ENCODE measurements at places on chromosomes 1 and 21.

- DNase-seq, result peak; percentile 29
Observed at GRCh38 chr1:1788136-1788535, 9.9 kb upstream of the NADK start.

DNA sequence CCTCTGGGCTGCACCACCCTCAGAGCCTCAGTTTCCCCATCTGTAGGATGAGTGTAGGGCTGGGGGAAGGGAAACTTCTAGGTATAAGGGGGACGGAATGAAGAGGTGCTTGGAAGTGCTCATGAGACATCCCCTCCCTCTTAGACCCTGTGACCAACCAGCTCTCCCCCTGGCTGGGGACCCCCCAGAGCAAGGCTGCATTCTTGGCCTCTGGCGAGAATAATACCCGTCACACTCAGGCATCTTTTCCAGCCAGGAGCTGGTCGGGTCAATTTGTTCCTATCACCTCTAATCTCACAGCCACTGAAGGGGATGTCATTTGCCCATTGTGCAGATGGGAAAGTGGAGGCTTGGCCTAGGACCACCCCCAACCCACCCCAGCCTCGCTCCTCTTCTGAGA lies 443.0 kb downstream of the PTPRU start:
- DNase-seq, result no peak

DNA sequence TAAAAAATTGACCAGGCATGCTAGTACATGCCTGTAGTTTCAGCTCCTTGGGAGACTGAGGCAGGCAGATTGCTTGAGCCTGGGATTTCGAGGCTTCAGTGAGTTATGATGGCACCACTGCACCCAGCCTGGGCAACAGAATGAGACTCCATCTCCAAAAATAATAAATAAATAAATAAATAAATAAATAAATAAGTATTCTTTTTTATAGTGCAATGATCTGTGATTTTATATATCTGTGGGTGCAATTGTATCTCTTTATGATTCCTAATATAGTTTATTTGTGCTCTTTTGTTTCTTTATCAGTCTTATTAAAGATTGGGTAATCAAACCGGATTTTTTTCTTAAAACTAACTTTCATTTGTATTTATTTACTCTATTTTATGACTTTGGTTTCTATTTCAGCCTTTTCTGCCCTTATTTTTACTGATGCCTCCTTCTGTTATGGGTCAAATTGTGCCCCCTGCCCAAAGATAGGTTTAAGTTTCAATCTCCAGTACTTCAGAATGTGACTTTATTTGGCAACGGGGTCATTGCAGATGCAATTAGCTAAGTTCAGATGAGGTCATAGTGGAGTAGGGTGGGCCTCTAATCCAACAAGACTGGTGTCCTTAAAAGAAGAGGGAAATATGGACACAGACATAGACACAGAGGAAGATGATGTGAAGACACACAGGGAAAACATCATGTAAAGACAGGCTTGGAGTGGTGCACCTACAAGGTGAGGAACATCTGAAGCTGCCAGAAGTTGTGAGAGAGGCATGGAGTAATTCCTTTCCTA lies 74.9 kb upstream of the CDC42BPA start:
- no peak for DNase-seq

GRCh38 chr1:184222652-184223052 lies 164.2 kb upstream of the C1orf21 start:
- peak; percentile 71 for DNase-seq

DNA sequence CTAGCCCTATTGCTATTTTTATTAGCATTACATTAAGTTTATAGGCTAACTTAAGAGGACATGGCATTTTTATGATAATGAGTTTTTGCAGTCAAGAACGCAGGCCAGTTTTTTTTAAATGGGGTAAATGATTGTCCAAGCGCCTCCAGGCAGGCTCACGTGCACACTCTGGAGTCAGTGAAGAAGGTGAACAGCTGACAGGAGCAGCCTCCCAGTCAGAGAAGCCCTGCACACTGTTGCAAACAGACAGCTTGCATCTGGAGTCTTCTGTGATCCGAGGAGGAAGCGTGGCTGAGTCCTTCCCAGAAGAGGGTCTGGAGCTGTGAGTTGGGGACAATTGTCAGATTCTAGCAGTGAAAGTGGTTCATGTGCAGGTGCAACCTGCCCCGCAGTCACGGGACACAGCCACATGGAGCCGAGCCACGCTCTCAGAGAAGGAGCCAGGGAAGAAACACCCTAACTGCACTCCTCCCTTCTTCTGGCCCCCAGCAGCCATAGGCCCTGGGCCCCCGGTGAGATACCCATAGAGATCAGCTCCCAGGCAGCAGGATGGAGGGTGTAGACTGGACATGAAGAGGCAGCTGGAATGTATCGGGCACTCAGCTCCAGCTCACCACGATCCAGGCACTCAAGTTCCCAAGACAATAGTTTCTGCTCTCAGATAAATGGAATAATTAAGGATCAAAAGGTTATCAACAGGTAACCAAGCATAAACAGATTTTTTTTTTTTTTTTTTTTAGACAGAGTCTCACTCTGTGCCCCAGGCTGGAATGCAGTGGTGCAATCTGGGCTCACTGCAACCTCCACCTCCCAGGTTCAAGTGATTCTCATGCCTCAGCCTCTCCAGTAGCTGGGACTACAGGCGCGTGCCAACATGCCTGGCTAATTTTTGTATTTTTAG lies 26.4 kb downstream of the CAPN2 start:
- no peak for DNase-seq

GRCh38 chr1:165481820-165482532 lies 37.0 kb upstream of the RXRG start:
- peak; percentile 90 for DNase-seq

DNA sequence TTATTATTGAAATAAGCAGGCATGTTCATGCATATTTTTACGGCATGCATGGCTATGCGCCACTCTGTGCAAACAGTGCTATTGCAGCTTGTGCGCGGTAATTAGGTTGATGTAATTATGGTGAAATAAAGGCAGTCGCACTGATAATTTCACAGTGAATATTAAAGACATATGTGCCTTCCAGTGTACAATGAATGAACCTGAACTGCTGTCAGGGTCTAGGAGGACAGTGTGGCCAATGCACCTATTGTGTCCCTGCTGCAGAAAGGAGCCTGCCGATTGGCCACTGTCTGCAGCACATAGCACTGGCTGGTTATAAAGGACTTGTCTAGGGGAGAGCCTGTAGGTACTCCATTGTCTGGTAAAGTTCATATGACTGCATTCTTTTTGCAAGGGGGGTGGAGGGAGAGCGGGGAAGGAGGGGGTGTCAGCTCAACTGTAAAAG lies 340.4 kb downstream of the USP25 start:
- no peak for DNase-seq

- DNase-seq, result peak; percentile 69
Observed at GRCh38 chr1:21926814-21927532, 10.1 kb downstream of the HSPG2 start.

- DNase-seq, result no peak
Observed at GRCh38 chr1:229760478-229760996, 134.5 kb downstream of the URB2 start.

DNA sequence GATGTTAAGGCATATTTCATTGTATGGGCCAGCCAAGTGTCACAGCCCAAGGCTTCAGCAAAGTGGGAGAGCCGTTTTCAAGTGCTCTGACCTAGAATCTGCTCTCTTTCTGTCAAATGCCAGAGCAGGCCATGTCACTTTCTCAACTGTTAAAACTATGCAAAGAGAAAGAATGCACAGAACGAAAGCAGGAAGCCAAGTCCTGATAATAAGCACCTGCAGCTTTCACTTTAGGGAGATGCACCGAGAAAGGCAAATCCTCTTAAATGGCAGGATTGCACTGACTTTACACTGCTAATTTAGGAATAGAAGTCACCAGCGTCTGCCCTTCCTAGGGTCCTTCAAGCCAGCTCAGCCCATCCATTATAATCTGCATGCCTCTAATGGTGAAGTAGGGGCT lies 49.2 kb upstream of the NTPCR start:
- no peak for DNase-seq
